Activated T-helper 1 cell treated with anti-CD3 and anti-CD28 coated beads, Interleukin-2, amount 50 U/mL, for 16 hours (primary cell): ENCODE measurements at places on chromosomes 1 and 21.

DNA sequence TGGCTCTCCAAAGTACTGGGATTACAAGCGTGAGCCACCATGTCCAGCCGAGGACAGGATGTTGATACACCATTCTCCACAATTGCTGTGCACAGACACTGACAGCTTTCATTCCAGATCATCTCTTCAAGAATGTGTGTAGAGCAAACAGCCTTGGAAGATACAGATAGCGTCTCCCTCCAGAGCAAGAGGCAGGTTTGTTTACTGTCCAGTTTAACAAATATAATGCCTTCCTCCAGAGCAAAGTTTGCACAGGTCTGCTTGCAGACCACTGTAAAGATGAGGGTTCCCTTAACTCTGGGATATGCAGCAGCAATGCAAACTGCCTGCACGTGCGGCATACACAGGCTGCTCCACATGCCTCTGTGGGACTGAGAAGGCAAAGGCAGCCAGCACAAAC is 4.6 kb downstream of the TMPRSS3 start:
- DNase-seq, result no peak

- DNase-seq, result no peak
Measured at GRCh38 chr1:64775113-64775512, 30.2 kb downstream of the RAVER2 start.

DNA sequence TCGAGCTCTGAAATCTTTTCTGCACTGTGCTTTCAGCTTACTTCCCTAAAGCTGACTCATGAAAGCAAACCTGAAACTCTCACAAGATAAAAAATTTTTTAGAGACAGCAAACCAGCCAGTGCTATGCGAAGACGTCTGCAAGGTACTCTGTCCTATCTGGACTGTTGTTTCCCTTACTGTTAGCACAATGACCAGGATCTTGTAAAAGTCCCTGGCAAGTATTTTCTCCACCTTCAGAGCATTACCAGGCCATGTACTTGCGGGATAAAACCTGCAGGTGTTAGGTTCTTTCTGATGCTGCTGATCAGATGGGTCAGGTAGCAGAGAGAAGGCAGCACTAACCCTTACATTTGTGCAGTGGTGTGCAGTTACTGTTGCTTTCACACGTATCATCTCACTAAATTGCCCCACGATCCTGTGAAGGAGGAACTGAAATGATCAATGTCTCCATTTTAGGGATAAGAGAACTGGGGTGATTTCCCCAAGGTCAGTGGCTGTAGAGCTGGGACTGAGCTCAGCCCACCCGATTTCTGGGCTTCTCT is 56.6 kb downstream of the PLXNA2 start:
- no peak for DNase-seq

GRCh38 chr1:32066489-32066873 is 6.3 kb upstream of the TMEM39B start:
- DNase-seq, result no peak

GRCh38 chr1:109740615-109741373 is at the start of gene GSTM3:
Gene GSTM3, minus strand, starts transcription at chr1:109741038. Its CDS starts 751 bp downstream, at chr1:109740287.
- DNase-seq, result no peak

GRCh38 chr1:215192306-215192705 is 109.8 kb downstream of the KCNK2 start:
- DNase-seq, result no peak
